ENCODE measurements at places on chromosomes 11 and 22.

- no peak for DNase-seq
These were observed 148.5 kb downstream of the GRIK4 start for GRCh38 chr11:120660024-120660565.

- DNase-seq = no peak
These were observed 53.1 kb downstream of the MCM5 start for GRCh38 chr22:35452810-35453743.

DNA sequence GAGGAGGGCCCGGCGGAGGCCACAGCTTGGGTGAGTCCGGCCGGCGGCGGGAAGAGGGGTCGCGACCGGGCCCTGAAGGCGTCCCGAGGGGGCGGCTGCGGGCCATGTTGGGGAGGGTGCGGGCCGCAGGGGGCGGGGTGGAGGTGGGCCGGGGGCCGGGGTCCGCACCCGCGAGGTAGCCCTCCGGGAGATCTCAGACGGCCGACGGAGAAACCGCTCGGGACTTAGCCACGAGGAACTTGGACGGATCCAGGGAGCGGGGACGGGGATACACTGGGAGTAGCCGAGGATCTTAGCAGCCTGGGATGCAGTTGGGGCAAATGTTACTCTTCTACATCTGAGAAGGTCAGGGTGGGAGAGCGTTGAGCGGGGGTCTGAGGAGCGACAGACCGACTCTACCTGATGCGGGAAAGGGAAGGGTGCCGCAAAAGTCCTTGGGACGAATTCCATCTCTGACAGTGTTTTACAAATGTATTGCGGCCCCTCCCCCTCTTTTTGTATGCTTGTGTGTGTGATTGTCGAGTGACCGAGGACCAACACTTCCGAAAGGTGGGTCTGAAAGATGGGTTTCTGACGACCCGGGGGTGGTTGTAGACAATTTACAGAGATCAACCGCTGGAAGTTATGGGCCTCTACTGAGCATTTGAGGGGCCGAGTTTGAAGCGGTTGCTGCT lies 658 bp downstream of the STIP1 start:
- no peak for DNase-seq

- DNase-seq = no peak
These were observed 61.2 kb upstream of the CHST1 start for GRCh38 chr11:45726493-45727054.

GRCh38 chr22:36245805-36246356 lies 6.6 kb upstream of the APOL2 start:
- no peak for DNase-seq

Data from AG04449 (cell line).